Activated CD4-positive, alpha-beta T cell treated with anti-CD3 and anti-CD28 coated beads, Interleukin-2, Interleukin-4, amounts not matched to agents 100 ng/mL and 50 ng/mL, durations not matched to agents 16 hours and 8 hours (primary cell): ENCODE measurements at places on chromosomes 2 and 18.

- no peak for DNase-seq
These were observed 43.7 kb downstream of the PAX3 start for GRCh38 chr2:222255090-222255489.

DNA sequence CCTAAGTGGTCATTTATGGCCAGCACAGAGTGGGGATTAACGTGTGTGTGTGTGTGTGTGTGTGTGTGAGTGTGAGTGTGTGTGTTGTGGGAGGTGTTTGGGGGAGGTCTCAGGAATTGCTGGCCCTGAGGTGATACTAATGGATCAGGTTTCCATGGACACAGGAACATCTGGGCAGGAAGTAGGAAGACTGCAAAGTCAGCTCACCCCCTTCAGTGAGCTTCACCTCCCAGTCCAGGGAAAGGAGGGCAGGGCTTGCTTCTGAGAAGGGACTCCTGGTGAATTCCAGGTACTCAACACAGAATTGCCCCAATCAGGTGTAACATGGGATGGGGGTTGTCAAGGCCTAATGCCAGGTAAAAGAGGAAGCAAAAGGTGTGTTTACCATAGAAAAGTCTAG lies 30.3 kb upstream of the IL1R1 start:
- no peak for DNase-seq

- DNase-seq = no peak
These were observed 44.9 kb upstream of the PELI1 start for GRCh38 chr2:64189167-64189566.

DNA sequence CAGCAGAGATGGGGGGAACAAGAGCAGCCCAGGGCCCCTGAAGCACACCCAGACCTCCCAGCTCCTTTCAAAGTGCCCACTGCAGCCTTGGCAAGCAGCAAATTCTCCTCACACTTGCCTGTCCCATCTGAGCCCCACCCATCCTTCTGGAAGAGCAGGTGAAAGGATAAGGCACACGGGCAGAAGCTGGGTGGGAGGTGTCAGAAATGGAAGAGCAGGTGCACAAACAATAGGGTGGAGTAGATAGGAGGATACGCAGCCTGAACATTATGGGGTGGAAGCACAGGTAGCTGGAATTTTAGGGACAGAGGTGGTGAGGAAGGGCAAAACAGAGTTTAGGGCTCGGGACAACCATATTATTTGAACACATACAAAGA lies 69.2 kb downstream of the TNS1 start:
- no peak for DNase-seq

GRCh38 chr18:60003610-60004185 lies 103.9 kb downstream of the PMAIP1 start:
- DNase-seq = no peak

DNA sequence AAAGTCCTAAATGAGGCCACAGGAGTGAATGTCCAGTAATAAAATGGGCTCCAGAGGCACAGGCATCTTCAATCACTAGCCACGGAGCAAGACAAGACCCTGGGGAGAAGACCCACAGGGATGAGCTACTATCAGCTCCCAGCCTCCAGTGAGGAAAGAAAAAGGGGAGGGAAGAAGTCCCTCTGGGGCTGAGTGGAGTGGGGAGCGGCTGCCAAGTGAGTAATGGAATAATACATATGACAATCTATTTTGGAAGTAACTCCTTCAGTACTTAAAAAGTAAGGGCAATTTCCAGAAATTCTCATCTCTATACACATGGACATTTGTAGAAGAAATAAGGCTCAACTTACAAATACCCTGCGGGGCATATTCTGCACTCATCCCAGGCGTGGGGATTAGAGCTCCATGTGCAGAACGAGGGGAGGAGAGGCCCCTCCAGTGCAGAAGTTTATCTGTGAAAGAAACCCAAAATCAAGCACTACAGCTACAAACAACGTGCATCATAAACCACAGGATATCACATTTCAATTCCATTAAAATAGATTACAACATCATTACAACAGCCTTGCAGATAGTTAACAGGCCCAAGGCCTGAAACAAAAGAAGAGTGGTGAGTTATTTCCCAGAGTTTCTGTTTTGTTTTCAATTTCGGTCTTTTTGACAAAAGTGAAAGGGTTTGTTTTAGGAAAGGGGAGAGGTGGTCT lies 84.9 kb downstream of the BCL11A start:
- no peak for DNase-seq

DNA sequence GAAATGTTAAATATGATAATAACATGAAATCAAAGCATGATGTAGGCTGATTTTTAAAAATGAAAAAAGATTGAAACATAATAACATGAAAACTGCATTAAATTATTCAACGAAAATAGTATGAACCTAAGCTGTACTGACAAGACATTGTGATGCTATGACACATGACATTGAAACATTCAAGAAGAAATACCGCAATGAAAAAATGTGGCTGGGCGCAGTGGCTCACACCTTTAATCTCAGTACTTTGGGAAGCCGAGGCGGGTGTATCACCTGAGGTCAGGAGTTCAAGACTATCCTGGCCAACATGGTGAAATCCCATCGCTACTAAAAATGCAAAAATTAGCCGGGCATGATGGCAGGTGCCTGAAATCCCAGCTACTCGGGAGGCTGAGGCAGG lies 14.6 kb downstream of the CXCR1 start:
- no peak for DNase-seq

GRCh38 chr2:233022561-233022960 lies 9.5 kb upstream of the NGEF start:
- DNase-seq = no peak

DNA sequence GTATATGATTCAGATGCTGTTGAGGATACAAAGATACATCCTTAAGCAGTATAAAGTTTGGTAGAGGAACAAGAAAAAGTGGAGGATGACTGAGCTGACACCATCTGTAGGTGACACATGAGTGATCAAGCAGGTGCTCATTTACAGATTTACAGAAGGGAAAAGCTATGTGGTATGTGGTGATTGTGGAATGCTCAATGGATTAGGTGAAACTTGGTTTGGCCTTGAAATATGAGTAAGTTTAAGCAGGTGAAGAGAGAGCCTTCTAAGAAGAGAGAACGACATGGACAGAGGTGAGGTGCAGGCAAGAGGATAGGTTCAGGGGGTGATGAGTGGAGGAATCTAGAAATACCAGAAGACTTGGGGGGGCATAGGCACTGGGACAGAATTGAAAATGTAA lies 5.9 kb downstream of the ASXL3 start:
- no peak for DNase-seq

DNA sequence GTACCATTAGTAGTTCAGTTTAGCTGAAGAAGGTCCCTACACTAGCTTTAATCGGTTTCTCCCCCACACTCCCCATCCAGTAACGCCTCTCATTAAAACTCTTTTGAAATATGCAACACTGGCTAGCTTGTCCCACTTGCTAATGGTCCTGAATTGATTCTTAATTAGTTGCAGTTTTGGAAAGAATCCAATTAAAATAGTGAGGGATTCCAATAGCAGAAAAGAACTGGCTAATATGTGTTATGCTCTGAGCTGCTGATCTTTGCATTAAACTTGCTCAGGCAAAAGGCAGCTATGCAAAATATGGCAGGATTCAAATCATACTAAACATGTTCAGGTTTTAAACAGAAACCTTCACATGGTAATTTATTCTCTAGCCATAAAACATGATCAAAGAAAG lies 252.5 kb upstream of the HNRNPA3 start:
- DNase-seq = no peak

DNA sequence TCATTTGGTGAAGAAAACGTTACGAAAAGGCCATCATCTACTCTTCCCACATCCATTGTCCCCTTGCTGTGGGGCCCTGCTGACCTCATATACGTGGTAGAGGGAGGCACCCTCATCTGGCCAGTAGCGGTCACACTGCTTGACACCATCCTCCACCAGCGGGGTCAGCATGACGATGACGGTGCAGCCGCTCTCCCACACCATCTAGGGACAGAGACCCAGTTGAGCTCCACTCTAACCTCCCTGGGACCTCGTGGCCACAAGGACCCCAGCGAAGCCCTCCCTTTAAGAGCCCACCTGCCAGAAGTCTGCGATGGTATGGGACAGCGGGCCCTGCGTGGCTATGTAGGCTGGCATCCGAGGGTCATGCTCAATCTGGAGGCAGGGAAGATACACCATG lies 13.1 kb downstream of the PTPRN start:
- DNase-seq = no peak

GRCh38 chr18:62131301-62131909 lies 55.5 kb downstream of the PIGN start:
- peak; percentile 68 for DNase-seq

DNA sequence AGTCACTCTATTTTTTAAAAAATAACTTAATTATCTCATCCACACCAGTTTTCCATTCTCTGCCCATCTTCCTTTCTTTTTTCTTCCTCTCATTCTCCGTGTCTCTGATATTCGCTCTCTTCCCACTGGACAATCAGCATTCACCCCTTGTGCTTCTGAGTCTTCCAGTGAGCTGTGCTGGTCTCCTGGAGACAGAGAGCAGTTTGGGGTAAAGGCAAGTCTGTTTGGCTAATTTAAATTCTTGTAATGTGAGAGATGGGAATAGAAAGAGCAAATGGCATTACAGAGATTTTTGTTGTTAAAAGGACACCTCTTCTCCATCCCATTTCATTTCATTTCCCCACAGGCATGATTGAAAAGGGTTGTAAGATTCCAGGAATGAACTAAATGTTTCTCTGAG lies 107.5 kb downstream of the DTNA start:
- no peak for DNase-seq

DNA sequence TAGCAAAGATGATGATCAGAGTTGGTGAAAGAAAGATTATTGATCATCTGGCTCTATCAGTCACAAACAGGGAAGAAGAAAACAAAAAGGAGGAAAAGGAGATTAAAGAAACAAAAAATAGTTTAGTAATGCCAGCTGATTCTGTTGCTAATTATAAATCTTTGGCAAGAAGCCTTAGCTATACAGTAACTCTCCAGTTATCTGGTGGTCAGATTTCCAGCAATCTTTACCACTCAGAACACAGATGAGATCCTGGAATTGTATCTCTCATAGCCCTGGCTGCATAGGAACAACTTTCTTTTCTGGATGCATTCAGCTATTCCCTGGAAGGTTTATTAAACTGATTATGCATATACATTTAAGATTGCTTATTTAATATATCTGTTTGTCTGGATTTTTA lies 256.8 kb upstream of the ZEB2 start:
- DNase-seq = no peak

GRCh38 chr2:164896634-164897355 lies 55.2 kb upstream of the COBLL1 start:
- peak; percentile 71 for DNase-seq

DNA sequence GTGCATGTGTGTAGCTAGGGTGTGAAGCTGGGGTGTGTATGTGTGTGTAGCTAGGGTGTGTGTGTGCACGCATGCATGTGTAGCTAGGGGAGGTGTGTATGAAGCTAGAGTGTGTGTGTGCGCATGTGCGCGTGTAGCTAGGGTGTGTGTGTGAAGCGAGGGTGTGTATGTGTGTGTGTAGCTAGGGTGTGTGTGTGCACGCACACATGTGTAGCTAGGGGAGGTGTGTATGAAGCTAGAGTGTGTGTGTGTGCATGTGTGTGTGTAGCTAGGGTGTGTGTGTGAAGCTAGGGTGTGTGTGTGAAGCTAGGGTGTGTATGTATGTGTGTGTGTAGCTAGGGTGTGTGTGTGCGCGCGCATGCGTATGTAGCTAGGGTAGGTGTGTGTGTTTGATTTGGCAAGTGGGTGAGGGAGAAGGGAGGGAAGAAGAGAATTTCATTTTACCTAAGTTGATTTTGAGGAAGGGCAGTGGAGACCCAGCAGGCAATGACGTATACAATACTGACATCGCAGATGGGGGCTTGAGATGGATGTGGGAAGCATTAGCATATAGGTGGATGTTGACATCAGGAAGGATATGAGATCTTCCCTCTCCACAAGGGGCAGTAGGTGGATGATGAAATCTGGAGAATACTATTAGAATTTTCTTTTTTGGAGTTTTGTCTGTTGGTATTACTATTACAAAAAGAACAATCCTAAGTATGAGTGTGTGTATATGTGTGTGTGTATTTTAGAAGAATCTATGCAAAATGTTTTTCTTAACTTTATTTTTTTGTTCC lies 70.7 kb downstream of the PRELID3A start:
- DNase-seq = no peak

DNA sequence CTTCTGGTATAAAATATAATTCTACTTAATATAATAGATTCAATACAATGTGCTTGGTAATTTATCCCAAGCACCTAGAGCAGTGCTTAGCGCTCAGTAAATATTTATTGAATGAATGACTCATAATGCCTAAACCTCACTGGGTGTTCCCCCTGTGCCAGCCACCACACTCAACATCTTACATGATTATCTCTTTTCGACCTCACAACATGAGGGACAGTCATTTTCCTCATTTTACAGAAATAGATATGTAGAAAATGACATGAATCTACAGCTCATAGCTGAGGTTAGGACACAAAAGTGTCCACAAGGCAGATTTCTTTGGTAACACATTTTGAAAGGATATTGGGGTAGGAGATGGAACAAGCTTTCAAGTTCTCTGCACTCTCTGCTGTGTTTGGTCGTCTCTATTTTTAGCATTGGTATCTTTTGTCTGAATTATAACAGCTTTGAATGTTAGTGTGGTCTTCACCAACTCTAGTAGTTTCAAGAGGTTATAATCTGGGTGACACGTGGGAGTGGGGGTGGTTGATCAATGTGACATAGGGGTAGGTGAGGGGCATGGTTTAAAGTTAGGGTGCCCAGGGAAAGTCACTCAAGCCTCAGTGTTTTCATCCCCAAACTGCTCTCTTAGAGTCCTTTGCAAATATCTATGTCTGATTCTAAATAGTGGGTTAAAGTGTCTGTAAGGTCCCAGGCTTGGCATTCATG lies 9.8 kb downstream of the MYOM1 start:
- peak; percentile 33 for DNase-seq

DNA sequence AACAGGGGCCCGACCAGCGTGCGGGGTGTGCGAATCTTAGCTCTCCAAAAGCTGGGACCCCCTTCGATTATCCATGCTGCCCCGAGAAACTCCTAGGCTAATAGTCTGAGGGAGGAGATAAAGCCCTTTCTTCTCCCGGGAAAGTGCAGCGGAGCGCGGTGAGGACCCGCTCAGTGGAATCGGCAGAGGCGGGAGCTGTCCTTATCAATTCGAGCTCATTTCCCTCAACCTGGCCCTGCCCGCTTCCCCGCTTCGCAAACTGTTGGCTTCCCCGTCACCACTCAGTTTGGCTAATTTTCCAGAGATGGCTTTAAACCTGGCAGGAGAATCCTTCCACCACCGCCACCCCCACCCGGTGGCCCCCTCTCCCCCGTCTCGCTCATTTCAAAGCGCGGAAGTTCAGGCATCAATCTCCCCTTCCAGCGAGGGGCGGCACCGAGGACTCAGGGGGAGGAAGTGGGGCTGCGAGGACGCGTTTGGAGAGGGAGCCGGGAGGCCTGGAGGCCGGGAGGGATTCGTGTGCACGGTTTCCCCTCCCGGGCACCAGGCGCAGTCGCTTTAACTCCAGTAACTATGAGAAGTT lies 1.6 kb downstream of the KLHL14 start:
- no peak for DNase-seq

DNA sequence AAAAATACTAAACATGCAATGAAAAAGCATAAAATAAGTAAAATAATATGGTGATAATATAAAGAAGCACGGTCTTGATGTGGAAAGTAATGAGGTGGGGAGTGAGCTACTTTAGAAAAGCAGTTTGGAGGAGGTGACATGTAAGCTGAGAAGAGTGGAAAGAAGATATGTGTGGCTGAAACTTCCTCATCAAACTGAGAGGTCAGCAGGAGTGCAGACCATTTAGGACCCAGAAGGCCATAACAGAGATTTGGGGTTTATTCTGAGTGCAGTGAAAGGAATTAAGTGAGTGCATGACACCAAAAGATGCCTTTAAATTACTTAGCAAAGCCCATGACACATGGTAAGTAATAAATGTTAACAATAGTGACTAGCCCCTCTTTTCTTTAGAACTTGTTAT lies 24.4 kb upstream of the TMEM182 start:
- no peak for DNase-seq

GRCh38 chr2:207727261-207727660 lies 15.8 kb downstream of the CCNYL1 start:
- DNase-seq = no peak
